ENCODE measurements at places on chromosomes 12 and 14.

GRCh38 chr14:56156096-56156495 is 37.9 kb downstream of the PELI2 start:
- DNase-seq, result no peak

GRCh38 chr14:63421226-63421625 is 102.5 kb upstream of the GPHB5 start:
- no peak for DNase-seq

- no peak for DNase-seq
Measured at GRCh38 chr14:98963610-98964009, 308.4 kb downstream of the BCL11B start.

DNA sequence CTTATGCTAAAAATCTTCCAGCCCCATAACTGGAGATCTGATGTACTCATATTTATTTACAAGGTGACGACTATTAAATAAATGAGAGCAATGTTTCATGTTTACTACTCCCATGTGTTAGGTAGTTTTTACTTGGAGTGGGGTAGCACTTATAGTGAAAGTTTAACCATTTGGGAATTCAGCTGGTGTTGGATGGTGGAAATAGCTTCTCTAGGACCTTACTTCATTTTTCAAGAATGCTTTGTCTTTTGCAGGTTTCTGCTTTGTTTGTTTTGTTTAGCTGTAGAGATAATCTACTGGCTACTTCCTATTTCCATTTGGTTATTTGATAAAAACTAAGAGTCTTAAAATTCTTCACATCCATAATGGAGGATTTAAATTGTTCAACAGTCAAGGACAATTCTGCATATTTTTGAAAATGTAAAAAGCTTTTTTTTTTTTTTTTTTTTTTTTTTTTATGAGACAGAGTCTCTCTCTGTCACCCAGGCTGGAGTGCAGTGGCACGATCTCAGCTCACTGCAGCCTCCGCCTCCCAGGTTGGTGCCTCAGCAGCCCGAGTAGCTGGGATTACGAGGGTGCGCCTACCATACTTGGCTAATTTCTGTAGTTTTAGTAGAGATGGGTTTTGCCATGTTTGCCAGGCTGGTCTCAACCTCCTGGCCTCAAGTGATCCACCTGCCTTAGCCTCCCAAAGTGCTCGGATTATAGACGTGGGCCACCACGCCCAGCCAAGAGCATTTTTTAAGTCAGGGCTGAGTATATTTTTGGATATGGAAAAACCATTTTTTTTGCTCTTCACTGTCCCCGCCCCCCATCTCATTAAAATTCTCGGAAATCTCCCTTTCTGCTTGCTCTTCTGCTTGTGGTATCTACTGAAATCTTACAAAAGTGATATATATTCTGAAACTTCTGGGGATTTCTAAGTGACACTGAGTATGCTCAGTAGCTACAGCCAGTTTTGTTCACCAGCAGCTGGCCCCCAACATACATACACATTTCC is 1.4 kb upstream of the ABCD2 start:
- DNase-seq, result no peak

GRCh38 chr12:95224202-95225170 is 6.9 kb downstream of the VEZT start:
- no peak for DNase-seq

- no peak for DNase-seq
Measured at GRCh38 chr12:75876832-75877762, 154.5 kb downstream of the PHLDA1 start.

DNA sequence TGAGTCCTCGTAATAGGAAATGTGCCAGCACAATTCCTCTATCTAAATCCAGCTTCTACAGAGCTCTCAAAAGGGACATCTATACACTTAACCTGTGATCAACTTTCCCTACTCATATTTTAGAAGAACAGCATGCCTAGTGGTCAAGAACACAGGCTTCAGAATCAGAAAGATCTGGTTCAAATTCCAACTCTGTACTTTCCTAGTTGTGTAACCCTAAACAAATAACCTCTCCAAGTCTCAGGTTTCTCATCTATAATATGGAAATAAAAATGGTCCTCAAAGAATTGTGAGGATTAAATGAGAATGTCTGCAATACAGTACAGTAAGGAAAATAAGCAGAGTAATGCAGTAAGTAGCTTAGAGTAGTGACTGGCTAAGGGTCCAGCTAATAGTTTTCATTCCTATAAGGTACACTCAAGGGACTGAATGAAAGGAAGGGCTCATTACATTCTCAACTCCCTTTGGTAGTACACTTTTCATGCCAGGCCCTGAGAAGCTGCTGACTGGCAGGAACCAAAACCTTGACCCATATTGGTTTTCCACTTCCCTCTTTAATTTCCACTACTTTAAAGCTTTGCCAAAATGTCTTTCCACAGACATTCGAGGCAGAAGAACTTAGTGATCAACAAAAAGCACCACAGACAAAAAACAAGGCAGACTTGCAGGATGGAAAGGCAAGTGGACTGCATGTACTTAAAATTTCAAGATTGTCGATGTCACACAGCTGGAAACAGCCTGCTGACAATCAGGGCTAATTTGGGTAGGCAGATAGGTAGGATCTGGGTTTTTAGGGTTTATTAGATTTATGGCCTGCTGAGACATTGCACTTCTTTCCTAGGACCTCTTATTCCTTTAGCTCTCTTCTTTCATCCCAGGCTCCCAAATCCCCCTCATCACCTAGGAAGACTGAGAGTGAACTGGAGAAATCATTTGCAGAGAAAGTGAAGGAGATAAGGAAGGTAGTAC is 4.3 kb downstream of the CCDC196 start:
- DNase-seq, result no peak

DNA sequence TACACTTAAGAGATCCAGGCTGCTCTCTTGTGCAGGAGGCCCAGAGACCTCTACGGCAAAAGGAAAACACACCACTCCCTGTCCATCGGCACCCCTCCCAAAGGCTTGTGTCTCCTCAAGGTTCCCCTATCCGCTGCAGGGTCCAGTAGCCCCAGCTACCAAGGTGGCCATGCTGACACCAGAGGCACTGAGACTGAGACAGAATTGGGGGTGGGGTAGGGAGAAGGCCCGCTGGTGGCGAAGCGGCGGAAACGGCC is 590 bp downstream of the DDIT3 start:
- DNase-seq, result no peak

- no peak for DNase-seq
Measured at GRCh38 chr12:118237052-118237665, 101.2 kb downstream of the PEBP1 start.

- no peak for DNase-seq
Measured at GRCh38 chr12:22803725-22804124, 178.8 kb downstream of the ETNK1 start.

DNA sequence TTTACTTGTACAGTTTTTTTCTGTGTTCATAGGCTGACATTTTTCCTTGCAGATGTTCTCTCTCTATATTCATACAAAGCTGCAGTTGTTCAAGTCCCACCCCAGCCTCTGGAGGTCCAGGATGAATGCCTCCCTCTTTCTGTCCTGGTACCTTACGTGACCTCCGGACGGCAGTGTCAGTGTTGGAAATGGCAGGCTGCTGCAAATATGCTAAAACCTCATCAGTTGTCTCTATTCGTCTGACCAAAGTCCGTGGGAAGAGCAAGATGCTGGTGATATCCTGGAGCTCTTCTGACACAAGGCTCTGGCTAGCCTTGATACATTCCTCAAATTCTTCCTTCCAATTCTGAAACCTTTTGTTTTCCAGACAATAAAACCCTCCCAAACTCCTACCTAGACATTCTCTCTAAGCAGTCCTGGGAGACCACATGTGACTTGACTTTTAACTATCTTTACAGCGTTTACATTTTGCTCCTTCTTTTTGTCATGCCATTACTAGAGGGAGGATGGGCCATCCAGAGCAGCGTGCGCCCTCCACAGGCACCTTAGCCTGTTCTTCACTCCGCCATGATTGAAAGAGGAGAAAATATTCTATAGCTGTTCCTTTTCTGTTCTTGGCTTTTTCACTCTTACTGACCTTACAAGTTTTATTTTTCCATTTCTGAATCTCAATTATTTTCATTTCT is 143.6 kb downstream of the RGS6 start:
- no peak for DNase-seq

DNA sequence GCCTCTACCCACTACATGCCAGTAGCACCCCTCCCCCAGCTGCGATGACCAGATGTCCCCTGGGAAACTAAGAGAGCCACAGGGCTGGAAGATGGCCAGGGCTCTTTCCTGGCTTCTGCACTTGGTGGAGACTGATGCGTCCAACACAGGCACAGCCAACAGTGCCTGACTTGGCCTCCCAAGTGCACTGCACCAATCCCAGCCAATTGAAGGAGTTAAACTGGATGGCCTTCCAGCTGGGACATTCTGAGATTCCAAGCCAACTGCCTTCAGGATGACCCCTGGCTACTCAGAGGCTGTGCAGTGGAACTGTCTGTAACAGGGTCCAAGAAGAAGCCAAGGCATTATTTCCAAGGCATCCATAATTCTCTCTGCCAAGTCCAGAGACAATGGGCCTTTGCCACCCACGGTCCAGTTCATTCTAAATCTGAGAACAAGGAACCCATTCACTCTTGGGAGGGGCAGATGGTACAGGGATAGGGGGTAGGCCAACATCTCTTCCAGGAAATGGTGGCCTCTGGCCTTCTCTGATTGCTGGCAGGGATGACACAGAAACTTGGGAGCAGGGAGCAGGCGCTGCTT is 35.2 kb downstream of the PRIMA1 start:
- no peak for DNase-seq

DNA sequence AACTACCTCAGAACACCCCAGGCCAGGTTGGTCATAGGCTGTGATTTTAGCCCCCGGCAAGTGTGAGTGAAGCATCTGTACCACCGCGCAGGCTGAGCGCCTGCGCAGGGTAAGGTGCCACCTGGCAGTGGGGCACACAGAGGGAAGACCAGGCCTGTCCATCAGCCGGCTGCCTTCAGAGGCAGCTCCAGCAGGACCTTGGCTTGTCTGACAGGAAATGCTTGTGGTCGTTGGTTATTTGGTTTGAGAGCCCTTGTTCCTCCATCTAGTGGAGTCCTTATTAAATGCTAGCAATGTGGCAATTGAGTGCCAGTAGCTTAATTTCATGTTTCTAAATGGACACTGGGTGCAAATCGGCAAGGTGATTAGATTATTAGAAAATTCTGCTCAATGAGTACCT is 27.5 kb downstream of the SLC25A29 start:
- no peak for DNase-seq

DNA sequence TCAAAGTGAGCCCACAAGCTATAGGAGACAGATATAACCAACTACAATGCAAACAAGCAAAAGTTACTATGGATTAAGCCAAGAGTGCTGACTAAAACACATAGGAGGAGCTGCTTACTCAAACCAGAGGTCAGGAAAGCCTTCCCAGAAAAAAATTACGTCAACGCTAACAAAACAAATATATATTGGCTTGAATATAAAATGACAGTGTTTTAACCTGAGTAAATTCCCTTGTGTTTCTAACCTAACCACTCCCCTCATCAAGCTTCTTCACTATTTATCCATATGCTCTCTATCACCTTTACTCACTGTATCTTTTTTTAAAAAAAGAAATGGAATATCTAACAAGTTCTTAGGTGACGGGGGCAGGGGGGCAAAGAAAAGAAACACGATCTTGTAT is 115.9 kb downstream of the MED13L start:
- DNase-seq, result no peak

GRCh38 chr12:106239241-106239950 is 8.4 kb downstream of the CKAP4 start:
- no peak for DNase-seq

DNA sequence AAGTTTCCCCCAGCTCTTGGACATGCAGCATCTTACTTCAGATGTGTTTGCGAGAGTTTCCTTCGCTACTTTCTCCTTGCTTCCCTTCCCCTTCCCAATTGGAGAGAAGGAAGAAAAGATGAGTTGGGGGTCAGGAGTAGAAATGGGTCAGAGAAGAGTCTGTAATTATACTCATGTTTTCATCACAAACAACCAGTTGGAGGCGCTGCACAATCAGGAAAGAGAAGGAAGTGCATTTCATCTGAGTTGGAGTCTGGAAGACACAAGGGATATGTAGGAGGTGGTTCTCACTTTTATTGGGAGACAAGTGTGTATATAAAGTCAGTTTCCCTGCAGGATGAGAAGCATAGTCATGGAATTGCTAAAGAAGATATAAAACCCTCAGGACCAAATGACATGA is 31.3 kb upstream of the VSX2 start:
- no peak for DNase-seq

- no peak for DNase-seq
Measured at GRCh38 chr12:64864319-64864718, 39.9 kb downstream of the TBC1D30 start.

GRCh38 chr14:60245380-60246177 is 3.4 kb upstream of the PPM1A start:
- DNase-seq, result no peak

Measured in epithelial cell of proximal tubule (primary cell).